Thyroid gland (tissue), 4 donors: ENCODE measurements at places on chromosomes 13 and 19. TPM values are rescaled to one million over a fixed set of nuclear protein-coding genes. Genes with fewer than 3 reads are reported as not detected.

- DNase-seq, result peak; percentile 73
- H3K27me3 ChIP-seq, result no peaks in the 10 kb centered on the region
- no peak overlapping the region for H3K4me3 ChIP-seq
- peaks cover 60% of the 10 kb centered on the region for H3K4me1 ChIP-seq
These were observed 19.7 kb downstream of the SCEL start for GRCh38 chr13:77555246-77555645.

GRCh38 chr19:17170538-17171297 lies 44.4 kb upstream of the USE1 start:
- no peaks in the 10 kb centered on the region for H3K4me1 ChIP-seq
- peaks cover 36% of the 10 kb centered on the region for H3K36me3 ChIP-seq
- no peak overlapping the region for H3K27ac ChIP-seq
- DNase-seq, result no peak
- H3K27me3 ChIP-seq, result no peaks in the 10 kb centered on the region

DNA sequence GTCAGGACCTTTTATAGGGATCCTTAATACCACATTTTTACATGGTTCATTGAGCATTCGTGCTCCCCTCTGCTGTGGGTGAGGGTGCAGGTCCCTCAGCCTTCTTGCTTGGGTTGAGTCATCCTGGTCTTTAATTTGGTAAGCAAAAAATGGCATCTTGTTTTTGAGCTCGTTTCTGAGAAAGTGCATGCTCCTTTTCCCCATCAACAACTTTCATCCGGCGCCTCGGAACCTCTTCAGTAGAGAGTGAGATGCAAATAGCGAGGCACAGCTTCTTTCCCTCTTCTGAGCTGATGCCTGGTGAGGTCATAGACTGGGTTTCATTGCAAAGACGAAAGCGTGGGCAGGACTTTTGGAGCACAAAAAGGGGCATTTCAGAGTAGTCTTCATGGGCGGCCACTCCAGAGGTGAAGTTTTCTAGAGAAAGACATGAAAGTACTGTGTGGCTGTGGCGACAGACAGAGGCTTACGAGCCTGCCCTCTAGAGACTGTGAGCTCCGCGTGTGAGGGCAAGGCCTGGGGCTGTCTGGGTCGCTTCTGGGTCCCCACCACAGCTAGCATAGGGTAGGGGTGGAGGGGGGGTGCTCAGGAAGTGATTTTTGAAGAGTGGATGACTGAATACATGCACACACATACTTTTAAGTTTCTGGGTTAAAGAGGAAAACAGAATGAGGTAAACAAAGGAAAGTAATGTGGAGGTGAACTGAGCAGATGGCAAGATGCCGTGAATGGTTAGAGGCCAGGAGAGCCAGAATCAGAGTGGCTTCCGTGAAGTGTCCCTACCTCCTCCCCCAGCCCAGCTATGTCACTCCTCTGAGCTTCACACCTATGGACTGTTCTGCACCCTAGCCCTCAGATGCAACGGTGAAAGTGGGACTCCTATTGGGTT lies 44.3 kb downstream of the BBC3 start:
- H3K4me3 ChIP-seq, result no peak overlapping the region
- peak; percentile 29 for DNase-seq
- H3K27me3 ChIP-seq, result no peaks in the 10 kb centered on the region
- peaks cover 40% of the 10 kb centered on the region for H3K4me1 ChIP-seq
- H3K36me3 ChIP-seq, result no peaks in the 10 kb centered on the region
- H3K27ac ChIP-seq, result peak overlapping the region; percentile 31

DNA sequence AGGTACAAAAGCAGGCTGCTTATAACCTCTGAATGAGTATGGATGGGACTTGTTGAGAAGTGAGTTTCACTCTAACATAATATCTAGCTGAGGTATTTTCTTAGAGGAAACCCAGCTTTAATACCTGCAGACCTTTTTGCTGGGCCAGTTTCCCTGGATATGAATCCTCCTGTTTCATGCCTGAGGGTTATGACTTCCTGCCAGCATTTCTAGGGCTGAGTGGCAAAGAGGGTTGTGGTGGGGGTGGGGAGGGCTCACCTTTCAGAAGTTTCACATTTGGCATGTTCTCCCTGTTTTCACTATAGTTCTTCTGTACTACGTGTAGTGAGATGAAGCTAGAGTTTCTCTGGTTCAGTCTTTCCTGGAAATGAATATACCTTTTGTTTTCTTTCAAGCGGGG lies 73.7 kb downstream of the LACC1 start:
- no peaks in the 10 kb centered on the region for H3K36me3 ChIP-seq
- H3K4me3 ChIP-seq, result no peak overlapping the region
- peak; percentile 29 for DNase-seq
- no peaks in the 10 kb centered on the region for H3K4me1 ChIP-seq
- no peak overlapping the region for H3K27ac ChIP-seq

DNA sequence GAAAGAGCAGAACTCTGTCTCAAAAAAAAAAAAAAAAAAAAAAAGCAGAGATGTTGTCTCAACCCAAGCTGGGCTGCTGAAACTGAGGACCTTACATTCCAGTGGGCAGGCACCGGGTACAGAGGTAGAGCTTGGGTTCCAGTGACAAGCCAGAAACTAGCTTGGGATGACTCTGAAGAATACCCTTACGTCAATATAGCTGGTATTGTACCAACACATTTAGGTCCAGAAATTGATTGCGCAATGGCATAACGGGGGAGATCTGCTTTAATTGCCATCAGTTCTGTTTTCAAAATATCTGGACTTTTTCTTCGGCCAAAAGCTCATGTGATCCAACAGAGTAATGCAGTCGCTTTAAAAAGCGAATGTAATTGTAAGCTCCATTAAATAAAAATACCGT lies 103.1 kb upstream of the UBL3 start:
- no peaks in the 10 kb centered on the region for H3K36me3 ChIP-seq
- DNase-seq, result no peak
- H3K4me1 ChIP-seq, result peaks cover 10% of the 10 kb centered on the region
- no peak overlapping the region for H3K27ac ChIP-seq

DNA sequence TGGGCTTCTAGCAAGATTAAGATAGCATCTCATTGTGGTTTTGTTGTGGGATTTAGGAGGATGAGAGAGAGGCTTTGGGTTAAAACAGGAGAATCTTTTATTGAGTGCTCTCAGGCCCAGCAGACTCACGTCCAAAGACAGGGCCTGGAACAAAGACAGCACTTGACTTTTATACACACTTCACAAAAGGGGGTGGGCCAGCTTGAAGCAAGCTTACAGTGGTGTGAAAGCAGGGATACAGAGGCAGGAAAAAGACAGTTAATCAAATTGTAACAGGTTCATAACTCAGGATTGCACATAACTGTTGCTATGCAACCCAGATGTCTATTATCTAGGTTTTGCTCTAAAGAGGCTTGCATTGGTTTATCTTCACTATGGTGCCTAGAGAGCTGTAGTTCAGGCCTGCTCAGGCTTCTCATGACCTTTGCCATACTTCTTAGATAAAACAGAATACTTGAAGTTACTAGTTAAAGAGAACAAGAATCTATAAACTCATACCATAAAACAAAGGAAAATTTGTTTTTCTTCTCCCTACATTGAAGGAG lies 42.2 kb upstream of the CEACAM21 start:
- DNase-seq, result no peak
- no peaks in the 10 kb centered on the region for H3K27me3 ChIP-seq
- peaks cover 4% of the 10 kb centered on the region for H3K4me1 ChIP-seq
- no peak overlapping the region for H3K4me3 ChIP-seq

The EFNA2 gene
- total RNA-seq, result not detected

DNA sequence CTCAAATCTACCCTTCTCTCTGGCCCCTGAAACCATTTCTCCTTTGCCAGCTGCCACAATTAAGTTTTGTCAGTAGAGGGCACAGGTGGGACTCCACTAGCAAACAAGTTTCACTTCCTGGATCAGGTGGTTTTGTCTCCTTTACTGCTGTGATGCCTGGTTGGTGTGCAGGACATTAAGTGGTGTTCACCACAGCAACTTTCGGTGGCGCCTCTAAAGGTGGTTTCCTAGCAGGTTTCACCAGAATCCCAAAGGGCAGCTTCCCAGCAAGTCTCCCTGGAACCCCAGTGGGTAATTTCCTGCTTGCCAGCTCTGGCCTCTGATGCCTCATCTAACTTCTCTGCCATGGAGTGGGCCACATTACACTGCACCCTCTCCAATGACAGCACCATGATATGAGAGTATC lies 16.6 kb downstream of the MED4 start:
- DNase-seq, result no peak
- no peaks in the 10 kb centered on the region for H3K4me1 ChIP-seq
- H3K4me3 ChIP-seq, result no peak overlapping the region
- no peak overlapping the region for H3K27ac ChIP-seq

GRCh38 chr13:31772231-31772630 lies 32.9 kb downstream of the RXFP2 start:
- H3K4me3 ChIP-seq, result no peak overlapping the region
- no peaks in the 10 kb centered on the region for H3K36me3 ChIP-seq
- no peaks in the 10 kb centered on the region for H3K27me3 ChIP-seq
- no peak for DNase-seq
- peak overlapping the region; percentile 21 for H3K27ac ChIP-seq

GRCh38 chr13:52994865-52995264 lies 33.7 kb upstream of the OLFM4 start:
- H3K36me3 ChIP-seq, result no peaks in the 10 kb centered on the region
- H3K4me3 ChIP-seq, result no peak overlapping the region
- H3K27me3 ChIP-seq, result no peaks in the 10 kb centered on the region
- H3K27ac ChIP-seq, result no peak overlapping the region

DNA sequence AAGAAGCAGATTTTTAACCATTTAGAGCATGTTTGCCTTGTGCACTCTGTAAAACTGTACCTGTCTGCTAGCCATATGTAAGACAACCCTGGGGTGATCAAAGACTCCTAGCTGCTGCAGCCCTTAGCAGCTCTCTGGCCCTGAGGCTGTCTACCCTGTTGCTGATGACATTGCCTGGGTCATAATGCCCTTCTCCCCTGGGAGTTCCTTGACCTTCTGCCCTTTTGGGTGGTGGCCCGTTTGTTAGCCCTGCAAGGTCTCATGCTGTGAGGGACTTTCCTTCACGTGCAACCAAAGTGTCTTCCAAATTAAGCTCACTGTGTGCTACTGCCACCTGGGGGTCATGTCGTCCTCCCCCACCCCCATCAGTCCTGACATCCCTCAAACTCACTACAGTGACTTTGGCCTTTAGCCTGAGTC lies 7.4 kb downstream of the GPC6 start:
- DNase-seq, result no peak
- H3K36me3 ChIP-seq, result no peaks in the 10 kb centered on the region
- no peak overlapping the region for H3K27ac ChIP-seq
- no peaks in the 10 kb centered on the region for H3K27me3 ChIP-seq
- H3K4me3 ChIP-seq, result no peak overlapping the region

DNA sequence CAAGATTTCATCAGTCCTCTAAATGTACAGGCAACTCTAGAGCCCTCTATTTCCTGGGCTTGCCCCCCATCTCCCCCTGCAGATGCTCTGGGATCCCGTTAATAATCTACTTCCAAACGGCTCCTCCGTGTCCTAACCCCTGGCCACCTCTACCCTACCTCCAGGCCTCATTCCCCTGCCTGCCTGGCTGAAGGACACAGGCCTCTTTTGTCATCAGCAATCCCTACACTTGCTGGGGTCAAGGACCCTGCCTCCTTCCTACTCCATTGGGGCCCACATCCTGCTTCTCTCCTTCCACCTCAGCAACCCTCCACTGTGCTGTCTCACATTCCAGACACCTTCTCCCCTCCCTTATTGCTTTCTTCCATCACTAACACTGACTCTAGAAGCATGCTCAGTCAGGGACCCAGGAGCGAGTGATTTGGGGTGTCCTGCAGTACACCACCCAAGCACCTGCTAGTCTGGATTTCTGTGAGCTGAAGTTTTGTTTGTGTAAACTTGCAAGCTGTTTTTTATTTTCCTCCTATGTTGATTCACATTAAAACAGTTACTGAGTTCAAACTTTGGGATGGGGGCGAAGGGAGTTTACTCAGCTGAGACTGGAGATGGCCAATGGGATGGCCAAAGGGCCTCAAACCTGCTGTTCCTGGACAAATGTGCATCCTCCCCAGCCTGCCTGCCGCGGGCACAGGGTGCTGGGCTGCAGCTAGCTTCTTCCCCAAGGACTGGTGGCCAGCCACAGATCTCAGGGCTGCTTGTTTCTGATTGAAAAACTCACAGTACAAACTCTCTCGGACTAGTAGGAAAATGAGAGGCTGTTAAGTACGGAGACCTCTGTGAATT lies 314.7 kb downstream of the FOXO1 start:
- H3K27ac ChIP-seq, result peak overlapping the region; percentile 33
- no peaks in the 10 kb centered on the region for H3K27me3 ChIP-seq
- peaks cover 7% of the 10 kb centered on the region for H3K4me1 ChIP-seq
- DNase-seq, result no peak

- H3K4me1 ChIP-seq, result no peaks in the 10 kb centered on the region
- DNase-seq, result no peak
- no peaks in the 10 kb centered on the region for H3K27me3 ChIP-seq
- H3K36me3 ChIP-seq, result no peaks in the 10 kb centered on the region
These were observed 15.5 kb downstream of the CEACAM1 start for GRCh38 chr19:42512743-42513304.

- no peaks in the 10 kb centered on the region for H3K27me3 ChIP-seq
- no peak for DNase-seq
- H3K27ac ChIP-seq, result no peak overlapping the region
- H3K4me1 ChIP-seq, result peaks cover 26% of the 10 kb centered on the region
- H3K36me3 ChIP-seq, result no peaks in the 10 kb centered on the region
- H3K4me3 ChIP-seq, result no peak overlapping the region
These were observed 106.1 kb upstream of the DOCK9 start for GRCh38 chr13:99083981-99084380.

GRCh38 chr13:25329706-25330105 lies 28.3 kb downstream of the NUP58 start:
- H3K27me3 ChIP-seq, result no peaks in the 10 kb centered on the region
- peaks cover 32% of the 10 kb centered on the region for H3K36me3 ChIP-seq
- no peak overlapping the region for H3K27ac ChIP-seq

The SGCG gene
- total RNA-seq, result not detected

- no peak overlapping the region for H3K4me3 ChIP-seq
- no peaks in the 10 kb centered on the region for H3K4me1 ChIP-seq
- H3K36me3 ChIP-seq, result no peaks in the 10 kb centered on the region
- peak; percentile 26 for DNase-seq
- no peak overlapping the region for H3K27ac ChIP-seq
These were observed 121.8 kb downstream of the KCTD12 start for GRCh38 chr13:76764429-76764828.

The COL5A3 gene
- 2.0 TPM for total RNA-seq

- no peak overlapping the region for H3K4me3 ChIP-seq
- no peak for DNase-seq
- peak overlapping the region; percentile 24 for H3K27ac ChIP-seq
- H3K27me3 ChIP-seq, result no peaks in the 10 kb centered on the region
- H3K36me3 ChIP-seq, result no peaks in the 10 kb centered on the region
- H3K4me1 ChIP-seq, result peaks cover 12% of the 10 kb centered on the region
These were observed 13.4 kb upstream of the SLC44A2 start for GRCh38 chr19:10611907-10612306.

GRCh38 chr13:76552807-76553206 lies 333.4 kb downstream of the KCTD12 start:
- no peak overlapping the region for H3K27ac ChIP-seq
- H3K4me1 ChIP-seq, result no peaks in the 10 kb centered on the region
- no peaks in the 10 kb centered on the region for H3K36me3 ChIP-seq
- H3K4me3 ChIP-seq, result no peak overlapping the region
- DNase-seq, result no peak
- H3K27me3 ChIP-seq, result no peaks in the 10 kb centered on the region

GRCh38 chr13:106899442-106899841 lies 331.5 kb upstream of the ARGLU1 start:
- H3K4me1 ChIP-seq, result no peaks in the 10 kb centered on the region
- no peaks in the 10 kb centered on the region for H3K36me3 ChIP-seq
- no peak overlapping the region for H3K4me3 ChIP-seq

- peaks cover 9% of the 10 kb centered on the region for H3K4me1 ChIP-seq
- H3K27ac ChIP-seq, result peak overlapping the region; percentile 36
- no peak for DNase-seq
- H3K4me3 ChIP-seq, result no peak overlapping the region
- H3K36me3 ChIP-seq, result peaks cover 33% of the 10 kb centered on the region
These were observed 24.9 kb downstream of the RCBTB1 start for GRCh38 chr13:49560270-49561061.
